ENCODE measurements at places on chromosomes 3 and 15.

- DNase-seq, result no peak
Observed at GRCh38 chr3:142863010-142863817, 25.7 kb downstream of the PCOLCE2 start.

GRCh38 chr15:72237029-72237852, 6.3 kb upstream of the PKM start:
- DNase-seq, result peak; percentile 17

DNA sequence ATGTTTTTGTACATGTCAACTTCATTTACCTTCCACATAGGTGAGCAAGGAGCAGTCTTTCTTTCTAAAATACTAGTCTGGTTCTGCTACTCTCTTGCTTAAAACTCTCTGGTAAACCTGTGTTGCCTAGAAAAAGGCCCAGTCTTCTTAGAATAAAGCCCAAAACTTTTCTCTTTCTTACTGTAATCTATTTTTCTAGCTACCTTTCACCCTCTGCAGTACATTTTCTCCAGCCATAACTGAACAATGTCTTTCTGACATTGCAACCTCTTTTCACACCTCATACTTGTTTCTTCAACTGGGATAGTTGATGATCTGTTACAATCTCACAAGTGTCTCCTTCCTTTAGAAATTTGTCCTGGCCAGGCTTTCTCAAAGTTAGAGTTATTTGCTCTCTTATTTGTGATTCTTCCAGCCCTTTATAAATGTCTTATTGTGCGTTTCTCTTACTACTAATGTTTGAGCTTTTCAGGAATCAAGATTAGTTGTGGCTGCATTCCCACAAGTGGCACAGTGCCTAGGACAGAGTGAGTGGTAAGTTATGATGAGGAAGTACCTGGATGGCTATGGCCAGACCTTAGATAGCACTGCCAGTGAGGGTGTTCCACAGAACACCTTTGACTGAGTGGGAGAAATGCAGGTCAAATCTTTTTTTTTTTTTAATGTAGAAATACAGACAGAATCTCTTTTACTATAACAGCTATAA, 313.4 kb upstream of the SATB1 start:
- DNase-seq, result no peak

- no peak for DNase-seq
Observed at GRCh38 chr15:98433856-98434255, 214.5 kb upstream of the IGF1R start.

- no peak for DNase-seq
Observed at GRCh38 chr3:90241481-90241880, 1134.1 kb downstream of the EPHA3 start.

DNA sequence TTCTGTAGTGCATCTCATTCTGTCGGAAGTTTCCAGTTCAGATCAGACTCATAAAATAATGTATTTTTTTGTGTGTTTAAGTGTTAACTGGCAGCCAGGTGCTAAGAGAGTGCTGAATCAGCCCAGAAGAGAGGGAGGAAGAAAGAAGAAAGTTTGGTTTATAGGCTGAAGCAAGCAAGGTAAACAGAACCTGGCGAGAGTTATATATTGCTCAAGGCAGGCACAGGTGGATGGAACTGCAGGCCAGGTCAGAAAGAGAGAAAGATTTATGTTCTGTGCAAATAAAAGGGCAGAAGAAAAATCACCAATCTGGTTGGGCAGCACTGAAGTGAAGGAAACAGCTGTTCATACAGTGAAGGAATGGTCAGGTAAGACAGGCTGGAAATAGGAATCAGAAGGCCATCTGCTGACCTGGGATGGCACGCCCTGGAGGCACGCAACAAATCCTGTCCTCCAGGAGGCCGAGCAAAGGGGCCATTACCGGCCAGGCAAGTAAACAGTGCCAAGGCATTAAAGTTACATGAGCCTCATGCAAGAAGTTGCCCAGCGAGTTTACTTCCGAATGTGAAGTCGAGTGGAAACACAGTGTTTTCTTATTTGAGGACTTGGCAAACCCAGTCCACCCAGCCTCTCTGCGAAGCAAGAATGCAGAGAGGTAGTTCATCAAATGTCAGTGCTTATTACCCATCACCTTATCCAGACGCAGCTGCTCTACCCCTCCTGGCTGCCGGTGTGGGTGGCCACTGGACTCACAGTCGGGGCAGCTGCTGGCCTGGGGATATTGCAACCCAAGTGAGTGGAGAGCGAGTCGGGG, 309.8 kb downstream of the VPS13C start:
- DNase-seq, result peak; percentile 94

- no peak for DNase-seq
Observed at GRCh38 chr3:176839466-176839865, 357.8 kb downstream of the TBL1XR1 start.

- no peak for DNase-seq
Observed at GRCh38 chr3:47440131-47440530, 35.6 kb downstream of the SCAP start.

DNA sequence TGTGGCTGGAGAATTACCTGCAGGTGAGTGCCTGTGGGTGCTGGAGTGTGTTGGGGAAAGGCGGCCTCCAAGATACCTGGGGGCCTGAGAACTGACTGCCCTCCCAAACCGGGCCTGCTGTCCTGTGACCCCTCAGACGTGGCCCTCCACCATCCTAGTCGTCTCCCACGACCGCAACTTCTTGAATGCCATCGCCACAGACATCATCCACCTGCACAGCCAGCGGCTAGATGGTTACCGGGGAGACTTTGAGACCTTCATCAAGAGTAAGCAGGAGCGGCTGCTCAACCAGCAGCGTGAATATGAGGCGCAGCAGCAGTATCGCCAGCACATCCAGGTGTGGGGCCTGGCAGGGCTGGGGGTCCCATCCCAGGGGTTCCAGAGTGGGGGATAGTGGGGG, 3.4 kb downstream of the ABCF3 start:
- DNase-seq, result no peak

DNA sequence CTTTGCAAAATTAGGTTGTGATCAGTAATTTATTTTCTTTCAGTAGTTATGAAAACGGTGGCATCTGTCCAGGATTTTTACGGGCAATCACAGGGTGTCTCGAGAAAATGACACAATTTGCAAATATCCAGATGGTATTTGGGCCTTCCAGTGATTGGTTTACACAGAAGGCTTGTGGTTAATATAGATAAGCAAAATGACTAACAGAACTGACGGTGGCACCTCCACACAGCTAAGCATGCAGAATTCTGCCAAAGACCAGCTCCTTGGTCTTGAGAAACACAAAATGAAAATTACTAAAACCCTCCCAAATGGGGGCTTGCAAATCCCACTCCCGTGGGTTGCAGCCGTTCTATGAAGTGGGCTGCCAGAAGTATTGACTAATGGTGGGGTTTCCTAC, 5.5 kb downstream of the ARHGEF3 start:
- no peak for DNase-seq

- no peak for DNase-seq
Observed at GRCh38 chr15:71304681-71305080, 189.4 kb downstream of the THSD4 start.

Data from SHP77 treated with DMSO at 0.1 percent for 48 hours (cell line).